Stimulated activated CD4-positive, alpha-beta T cell treated with anti-CD3 and anti-CD28 coated beads, Interleukin-2, amount 100 ng/mL, for 48 hours (primary cell): ENCODE measurements at places on chromosomes 3 and 15.

DNA sequence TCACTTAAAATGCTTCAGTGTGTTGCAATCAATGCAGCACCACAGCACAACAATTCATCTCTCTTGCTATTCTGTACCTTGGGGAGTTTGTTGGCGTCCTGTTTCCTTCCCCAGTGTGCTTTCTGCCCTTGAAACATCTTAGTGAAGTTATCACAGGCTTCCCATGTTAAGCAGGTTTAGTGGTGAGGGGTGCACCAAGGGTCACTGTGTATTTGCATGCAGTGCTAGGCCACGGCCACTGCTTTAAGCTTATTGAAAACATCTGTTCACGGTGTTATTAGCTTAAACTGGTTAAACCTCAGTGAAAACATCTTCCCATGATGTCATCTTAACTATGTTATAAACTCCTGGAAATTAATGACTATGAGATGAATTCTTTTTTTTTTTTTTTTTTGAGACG lies 217.3 kb upstream of the GOLIM4 start:
- DNase-seq: no peak

GRCh38 chr3:123620343-123620742 lies 35.5 kb upstream of the HACD2 start:
- DNase-seq: no peak

GRCh38 chr3:161253711-161254110 lies 32.6 kb downstream of the NMD3 start:
- no peak for DNase-seq

GRCh38 chr3:76367281-76367680 lies 581.9 kb upstream of the ZNF717 start:
- DNase-seq: no peak

DNA sequence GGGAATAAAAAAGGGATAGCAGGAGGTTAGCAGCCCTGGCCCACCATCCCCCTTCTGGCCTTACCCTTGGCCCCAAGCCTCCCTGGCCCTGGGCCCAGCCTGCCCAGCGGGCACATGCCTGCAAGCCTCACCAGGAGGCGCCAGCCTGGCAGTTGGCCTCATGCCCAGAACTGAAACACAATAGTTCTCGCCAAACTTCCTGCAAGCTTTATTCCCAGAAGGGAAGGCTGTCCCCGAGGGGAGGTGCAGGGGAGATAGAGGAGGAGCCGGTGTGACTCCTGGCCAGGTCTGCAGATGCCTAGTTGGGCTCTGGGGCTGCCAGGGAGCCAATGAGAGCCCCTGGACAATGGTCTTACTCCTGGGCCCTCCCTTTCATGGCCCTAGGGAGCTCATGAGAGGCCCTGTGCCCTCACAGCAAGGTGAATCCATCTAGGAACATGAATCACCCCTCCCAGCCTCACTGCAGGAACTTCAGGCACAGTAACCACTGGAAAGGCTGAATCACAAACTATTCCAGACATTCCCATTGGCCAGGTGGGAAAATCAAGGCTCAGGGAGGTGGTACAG lies 4.0 kb downstream of the CCDC33 start:
- no peak for DNase-seq

DNA sequence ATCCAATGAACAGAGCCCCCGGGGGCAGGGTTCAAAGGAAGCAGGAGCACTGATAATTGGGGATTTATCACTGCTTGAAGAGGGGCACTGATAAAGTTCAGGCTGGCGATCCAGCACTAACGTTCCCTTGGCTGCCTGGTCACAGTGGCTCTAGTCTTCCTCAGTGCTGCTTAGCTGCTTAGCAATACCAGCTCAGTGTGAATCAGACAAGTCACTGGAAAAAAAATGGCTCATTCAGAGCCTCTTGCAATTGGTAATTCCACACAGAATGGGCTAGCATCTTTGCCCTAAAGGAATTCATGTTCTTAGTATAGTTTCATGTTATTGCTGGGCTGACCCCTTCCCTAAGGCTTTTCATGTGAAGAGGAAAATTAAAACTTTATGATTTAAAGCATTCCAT lies 95.7 kb upstream of the SLC2A2 start:
- DNase-seq: no peak

- no peak for DNase-seq
Measured at GRCh38 chr3:137792626-137793271, 28.6 kb downstream of the SOX14 start.

DNA sequence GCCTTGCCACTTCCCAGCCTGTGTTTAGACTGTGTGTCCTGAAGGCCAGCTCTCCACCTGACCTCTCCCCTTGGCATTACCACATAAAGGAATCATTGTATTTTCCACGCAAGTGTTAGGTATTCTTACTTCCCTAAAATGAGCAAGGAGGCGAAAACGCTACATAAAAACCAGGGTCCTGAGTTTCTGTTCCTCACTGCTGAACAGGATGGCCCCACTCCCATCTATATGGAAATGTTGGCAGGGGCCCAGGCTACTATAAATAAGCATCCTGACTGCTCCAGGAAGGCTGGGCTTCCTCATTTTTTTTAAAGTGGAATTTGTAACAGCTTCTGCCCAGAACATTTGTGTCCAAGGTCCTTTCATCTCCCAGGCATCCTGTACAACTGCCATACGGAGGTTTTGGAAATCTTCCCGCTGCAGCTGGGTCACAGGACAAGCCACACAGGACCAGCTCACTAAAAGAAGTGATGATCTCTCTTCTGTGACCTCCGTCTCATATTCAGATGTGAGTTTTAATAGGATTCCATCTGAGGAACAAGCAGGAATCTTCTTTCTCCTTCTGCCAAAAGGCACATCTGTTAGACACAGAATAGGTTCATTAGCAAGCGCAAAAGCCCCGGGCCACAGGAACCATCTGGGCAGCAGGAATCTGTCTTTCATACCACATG lies 56.4 kb upstream of the LIMD1 start:
- no peak for DNase-seq

GRCh38 chr3:124995460-124995994 lies 60.3 kb downstream of the HEG1 start:
- peak; percentile 23 for DNase-seq

GRCh38 chr15:54843006-54843405 lies 353.7 kb downstream of the RSL24D1 start:
- DNase-seq: no peak

- DNase-seq: no peak
Measured at GRCh38 chr3:32978331-32978730, 26.9 kb downstream of the CCR4 start.

- DNase-seq: no peak
Measured at GRCh38 chr3:65548848-65549625, 489.7 kb downstream of the MAGI1 start.

DNA sequence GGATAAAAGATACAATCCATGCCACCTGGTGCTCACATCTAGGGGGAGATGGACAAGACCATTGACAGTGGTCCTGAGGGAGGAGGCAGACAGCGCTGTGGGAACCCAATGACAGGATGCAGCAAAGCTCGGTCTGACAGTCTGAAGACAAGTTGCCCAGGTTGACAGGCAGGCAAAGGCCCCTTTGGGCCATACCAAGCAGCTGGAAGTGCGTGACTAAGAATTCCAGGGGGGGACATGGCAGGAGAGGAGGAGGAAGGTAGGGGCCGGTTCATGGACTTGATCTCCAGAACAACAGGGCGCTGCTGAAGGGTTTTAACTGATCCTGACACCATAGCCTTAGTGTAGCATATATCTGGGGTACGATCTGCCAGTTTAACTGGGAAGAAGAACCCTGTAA lies 83.4 kb downstream of the RPLP1 start:
- no peak for DNase-seq

DNA sequence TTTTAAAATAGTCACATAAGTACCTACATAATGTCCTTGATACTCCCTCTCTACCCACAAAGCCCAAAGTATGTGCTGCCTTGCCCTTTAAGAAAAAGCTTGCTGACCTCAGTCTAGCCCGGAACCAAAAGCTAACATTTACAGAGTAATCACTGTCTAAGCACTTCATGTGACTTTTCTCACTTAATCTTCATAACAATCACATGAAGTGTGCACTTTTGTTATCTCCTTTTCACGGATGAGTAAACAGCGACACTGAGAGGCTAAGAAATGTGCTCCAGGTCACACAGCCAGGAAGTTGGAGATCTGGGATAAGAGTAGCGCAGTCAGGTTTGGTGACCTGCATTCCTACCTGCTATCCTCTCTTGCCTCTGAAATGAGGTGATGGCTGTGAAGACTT lies 194.0 kb downstream of the ITPR1 start:
- no peak for DNase-seq

DNA sequence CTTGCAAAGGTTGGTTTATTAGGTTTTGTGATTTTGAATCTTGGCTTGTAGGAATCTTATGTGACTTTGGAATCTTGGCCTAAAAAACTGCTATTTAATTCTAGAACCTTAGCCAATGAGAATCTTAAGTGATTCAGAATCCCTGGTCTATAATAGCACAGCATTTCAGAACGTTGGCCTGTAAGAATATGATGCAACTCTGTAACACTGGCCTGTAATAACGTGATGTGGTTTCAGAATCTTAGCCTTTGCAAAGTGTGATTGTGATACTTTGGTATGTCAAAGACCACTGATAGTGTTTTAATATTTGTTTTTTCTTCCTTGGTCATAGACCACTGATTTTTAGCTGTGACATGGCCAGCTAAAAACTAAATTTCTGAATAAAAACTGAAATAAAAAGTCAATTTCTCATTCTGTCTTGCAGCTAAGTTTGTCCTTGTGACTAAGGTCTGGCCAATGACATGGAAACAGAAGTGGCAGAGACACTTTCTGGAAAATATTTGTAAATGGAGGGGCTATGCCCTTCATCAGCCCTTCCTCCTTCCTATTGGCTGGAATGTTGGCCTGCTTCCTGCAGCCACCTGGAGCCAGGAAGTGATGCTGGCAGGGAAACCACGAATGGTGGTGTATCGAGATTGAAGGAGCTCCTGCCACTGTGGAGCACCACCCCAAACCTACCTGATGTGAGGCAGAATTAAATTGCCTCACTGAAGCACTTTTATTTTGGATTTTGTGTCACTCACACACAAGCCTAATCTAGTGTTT lies 42.3 kb upstream of the CORO2B start:
- no peak for DNase-seq

- DNase-seq: no peak
Measured at GRCh38 chr3:33363113-33363800, 76.9 kb downstream of the UBP1 start.

- no peak for DNase-seq
Measured at GRCh38 chr3:62888180-62888579, 13.0 kb upstream of the CADPS start.

- no peak for DNase-seq
Measured at GRCh38 chr15:82304778-82305090, 42.1 kb downstream of the SAXO2 start.

GRCh38 chr3:55595420-55595819 lies 108.3 kb upstream of the WNT5A start:
- DNase-seq: no peak

DNA sequence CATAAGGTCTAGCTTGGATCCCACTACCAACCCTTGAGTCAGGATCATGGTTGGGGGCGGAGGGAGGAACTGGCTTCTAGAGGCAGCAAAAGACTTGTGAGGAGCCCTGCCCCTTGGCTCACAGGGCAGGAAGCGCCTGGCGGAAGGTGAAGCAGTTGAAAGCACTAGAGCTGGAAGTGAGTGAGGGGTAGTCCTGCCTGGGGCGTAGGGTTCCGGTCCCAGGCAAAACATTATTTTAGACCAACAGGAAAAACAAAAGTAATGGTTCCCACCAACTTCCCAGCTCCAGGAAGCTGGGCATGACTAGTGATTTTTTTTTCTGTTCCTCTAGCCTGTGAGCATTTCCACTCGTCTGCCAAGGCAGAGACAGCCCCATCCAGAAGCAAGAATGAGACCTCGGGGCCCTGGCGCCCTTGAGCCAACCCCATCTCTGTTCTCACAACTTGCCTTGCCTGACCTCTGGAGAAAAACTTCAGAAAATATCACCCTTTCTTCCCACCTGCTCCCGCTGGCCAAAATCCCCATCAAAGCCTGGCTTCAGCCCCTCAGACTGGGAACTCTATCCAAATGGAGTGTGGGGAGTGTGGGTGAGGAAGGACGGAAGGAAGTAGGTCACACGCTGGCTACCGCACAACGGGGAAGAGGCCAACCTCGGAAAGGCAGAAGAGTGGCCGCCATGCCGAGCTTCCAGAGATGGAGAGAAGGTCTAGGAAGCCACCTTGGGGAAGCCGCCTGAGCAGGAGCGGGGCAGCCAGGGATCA lies 57.5 kb downstream of the RBPMS2 start:
- DNase-seq: no peak

- no peak for DNase-seq
Measured at GRCh38 chr3:157043771-157044170, 116.2 kb downstream of the CCNL1 start.

GRCh38 chr15:83487519-83487918 lies 40.4 kb downstream of the SH3GL3 start:
- DNase-seq: no peak

- no peak for DNase-seq
Measured at GRCh38 chr3:190326930-190327329, 4.7 kb upstream of the CLDN1 start.

GRCh38 chr3:153820035-153820434 lies 301.2 kb upstream of the ARHGEF26 start:
- no peak for DNase-seq

DNA sequence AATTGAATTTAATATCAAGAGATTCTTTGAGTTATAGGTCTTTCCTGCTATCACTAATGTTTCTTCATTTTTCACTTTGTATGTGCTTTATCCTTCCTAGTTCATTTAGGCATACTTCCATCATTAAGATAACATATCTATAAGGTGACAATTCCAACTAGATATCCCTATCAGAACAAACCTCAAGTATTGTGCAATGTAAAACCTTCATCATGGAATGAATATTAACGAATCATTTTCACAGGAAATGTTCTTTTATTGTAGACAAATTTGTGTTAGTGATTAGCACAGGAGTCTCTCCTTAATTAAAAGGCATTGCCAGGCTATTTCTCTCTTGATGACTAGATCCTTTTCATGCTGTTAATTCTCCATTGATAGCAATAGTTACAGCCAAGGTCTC lies 236.5 kb upstream of the MME start:
- no peak for DNase-seq

DNA sequence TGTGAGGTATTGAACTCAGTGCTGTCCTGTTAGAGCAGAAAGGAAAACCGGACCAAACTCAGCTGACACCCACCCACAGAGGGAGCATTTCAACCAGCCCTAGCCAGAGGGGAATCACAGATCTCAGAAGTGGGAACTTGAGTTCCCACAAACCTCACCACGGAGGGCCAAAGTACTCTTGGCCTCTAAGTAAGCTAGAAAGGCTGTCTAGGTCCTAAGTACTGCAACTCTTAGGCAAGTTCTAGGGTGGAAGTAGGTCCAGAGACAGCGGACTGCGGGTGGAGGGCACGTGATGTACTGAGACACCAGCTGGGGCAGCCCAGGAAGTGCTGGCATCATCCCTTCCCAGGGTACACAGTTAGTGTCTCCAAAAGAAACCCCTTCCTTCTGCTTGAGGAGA lies 34.1 kb downstream of the EOMES start:
- no peak for DNase-seq

GRCh38 chr3:50524746-50525145 lies 21.3 kb upstream of the CACNA2D2 start:
- DNase-seq: no peak

DNA sequence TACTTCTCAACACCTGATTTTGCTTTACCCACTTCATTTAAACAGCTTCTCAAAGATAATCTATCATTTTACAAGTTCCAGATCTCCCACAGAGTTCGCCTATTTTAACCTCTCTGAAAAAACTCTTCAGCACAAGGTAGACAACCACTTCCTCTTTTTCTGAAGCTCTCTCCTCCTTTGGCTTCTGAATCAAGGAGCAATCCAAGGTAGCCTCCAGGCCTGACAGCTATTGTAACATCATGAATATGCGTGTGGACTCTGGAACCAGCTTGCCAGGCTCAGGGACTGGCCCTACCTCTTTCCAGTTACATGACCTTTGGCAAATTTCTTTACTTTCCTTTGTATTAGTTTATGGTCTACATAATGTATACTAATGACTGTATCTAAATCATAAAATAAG lies 405.9 kb upstream of the ZNF385D start:
- no peak for DNase-seq
